MCF 10A (cell line): ENCODE measurements at places on chromosomes 2 and 18. TPM values are rescaled to one million over a fixed set of nuclear protein-coding genes. Genes with fewer than 3 reads are reported as not detected.

DNA sequence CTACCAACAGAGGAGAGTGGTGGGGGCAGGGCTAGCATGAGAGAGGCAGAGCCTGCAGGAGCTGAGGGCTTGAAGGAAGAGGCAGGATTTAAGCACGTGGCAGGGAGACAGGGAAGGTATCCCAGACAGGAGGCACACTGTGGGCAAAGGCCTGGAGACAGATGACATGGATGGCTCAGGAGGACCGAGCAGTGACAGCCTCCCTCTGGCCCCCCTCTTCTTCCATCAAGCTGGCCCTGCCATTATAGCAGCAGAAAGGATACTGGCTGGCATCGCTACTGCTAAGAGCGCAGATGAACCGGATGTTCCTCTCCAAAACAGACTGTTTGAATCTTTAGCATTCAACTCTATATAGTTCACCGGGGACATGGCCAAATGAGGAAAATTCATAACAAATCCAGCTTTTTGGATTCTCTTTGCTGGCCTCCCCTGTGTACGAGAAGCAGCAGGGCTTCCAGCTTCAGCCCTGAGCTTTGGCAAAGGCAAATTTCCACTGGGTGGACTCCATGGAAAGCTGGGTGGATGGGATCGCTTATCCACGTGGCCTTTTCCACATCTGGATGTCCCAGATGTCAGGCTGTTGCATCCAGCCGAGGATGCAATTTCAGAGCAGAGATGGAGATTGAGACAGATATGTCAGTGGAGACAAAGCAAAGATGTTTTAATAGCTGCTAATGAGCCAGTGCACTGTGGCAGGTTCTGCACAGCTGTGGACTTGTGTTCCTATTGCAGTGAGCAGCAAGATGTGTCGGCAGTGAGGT is 36.2 kb downstream of the CAPN13 start:
- DNase-seq: no peak

DNA sequence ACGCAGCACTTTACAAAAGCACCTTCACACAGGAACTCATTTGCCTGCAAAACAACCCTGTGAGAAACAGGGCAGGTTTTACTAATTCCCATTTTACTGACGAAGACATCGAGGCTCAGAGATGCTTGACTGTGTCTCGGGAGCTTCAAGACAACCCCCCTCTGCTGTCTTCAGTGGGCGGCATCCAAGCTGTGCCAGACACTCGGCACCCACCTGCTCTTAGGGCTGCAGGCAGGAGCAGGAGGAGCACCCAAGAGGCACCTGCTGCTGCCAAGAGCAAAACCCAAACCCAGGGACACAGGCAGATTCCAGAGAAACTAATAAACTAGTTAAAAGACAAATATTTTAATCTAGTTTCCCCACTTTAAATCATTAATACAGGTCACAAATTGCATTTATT is 67.9 kb downstream of the PPP4R1 start:
- no peak for DNase-seq

- DNase-seq: no peak
Observed at GRCh38 chr2:147373800-147374422, 470.9 kb upstream of the ACVR2A start.

DNA sequence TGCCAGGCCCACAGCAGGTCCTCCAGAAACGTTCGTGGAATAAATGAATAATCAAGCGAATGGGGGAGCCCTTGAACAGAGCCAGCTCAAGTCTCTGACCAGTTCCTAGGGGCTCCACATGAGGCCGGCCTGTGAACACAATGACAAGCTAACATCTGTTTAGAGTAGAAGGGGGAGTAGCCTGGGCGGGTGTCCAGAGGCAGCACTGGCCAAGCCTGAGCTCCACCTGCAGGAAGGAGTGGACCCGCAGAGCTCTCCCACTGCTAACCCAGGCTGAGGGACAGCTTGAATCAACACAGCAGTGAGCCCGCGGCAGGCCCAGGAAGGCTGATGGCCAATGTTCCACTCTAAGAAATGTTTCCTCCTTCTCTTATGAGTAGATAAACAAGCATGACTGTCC is 234.8 kb upstream of the RAB6C start:
- DNase-seq: no peak

DNA sequence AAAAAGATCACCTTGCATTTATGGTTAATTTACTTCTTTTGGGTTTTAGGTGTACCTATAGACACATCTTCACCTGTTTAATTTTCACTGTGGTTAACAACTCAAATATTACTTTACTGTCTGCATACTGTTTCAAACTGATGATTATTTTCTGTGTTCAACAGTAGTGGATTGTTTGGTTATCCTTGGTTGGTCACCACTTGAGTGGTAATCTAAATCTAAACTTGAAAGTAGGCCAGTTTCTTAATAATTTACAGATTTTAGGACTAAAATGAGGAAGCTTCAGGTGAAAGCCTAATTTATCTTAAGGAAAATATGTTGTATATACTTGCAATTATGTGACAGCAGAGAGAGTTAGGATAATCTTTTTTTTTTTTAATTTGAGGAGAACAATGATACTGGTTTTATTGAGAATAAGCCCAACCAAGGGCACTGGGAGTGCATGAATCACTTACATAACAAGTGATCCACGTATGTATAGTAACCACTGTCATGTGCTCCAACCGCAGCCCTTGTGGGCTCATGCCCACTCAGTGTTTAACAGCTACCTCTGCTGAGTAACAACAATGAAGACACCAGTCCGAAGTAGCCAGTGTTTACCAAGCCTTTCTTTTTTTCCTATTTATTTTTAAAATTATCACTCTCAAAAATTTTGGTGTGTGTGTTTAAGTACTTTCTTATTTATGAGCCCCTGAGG is 31.0 kb upstream of the WDSUB1 start:
- no peak for DNase-seq

GRCh38 chr2:84041506-84041905 is 417.6 kb downstream of the SUCLG1 start:
- DNase-seq: no peak

The PREB gene
- 55.1 and 68.5 TPM in 2 replicates for total RNA-seq

DNA sequence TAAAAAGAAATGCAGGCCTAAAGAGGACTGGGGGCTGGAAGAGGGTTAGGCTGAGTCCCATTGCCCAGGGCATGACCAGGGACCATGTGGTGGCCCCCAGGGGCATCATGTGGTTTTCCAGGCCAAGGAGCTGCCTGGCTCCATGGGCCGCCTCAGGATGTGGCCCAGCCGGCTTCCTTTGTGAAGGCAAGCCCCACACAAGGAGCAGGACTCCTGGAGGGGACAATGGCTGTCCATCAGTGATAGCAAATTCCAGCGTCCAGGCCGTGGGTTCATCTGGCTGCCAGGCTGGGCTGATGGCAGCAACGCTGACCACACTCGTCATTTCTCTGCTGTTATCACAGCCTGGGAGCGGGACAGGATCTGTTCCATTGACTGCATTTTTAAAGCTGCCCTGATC is 82.5 kb downstream of the GBX2 start:
- no peak for DNase-seq

DNA sequence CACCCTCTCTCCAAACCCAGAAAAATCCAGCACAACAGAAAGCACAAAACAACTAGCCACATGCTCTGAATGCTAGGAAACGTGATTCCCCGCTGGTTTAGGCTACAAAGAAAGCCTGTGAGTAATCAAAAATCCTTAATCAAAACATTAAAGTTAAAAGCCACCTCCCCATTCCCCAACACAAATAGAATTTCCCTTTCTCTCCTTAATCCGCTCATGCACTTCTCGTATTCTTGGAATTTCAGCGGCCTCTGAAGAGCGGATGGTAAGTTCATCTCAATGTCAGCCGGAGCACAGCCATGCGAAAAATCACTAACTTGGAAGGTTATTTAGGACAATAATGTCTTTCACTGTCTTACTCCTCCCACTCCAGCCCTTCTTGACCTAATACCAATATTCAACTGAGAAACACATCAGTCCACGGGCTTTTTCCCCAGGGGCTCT is 126.7 kb downstream of the OSBPL1A start:
- DNase-seq: peak; percentile 57

DNA sequence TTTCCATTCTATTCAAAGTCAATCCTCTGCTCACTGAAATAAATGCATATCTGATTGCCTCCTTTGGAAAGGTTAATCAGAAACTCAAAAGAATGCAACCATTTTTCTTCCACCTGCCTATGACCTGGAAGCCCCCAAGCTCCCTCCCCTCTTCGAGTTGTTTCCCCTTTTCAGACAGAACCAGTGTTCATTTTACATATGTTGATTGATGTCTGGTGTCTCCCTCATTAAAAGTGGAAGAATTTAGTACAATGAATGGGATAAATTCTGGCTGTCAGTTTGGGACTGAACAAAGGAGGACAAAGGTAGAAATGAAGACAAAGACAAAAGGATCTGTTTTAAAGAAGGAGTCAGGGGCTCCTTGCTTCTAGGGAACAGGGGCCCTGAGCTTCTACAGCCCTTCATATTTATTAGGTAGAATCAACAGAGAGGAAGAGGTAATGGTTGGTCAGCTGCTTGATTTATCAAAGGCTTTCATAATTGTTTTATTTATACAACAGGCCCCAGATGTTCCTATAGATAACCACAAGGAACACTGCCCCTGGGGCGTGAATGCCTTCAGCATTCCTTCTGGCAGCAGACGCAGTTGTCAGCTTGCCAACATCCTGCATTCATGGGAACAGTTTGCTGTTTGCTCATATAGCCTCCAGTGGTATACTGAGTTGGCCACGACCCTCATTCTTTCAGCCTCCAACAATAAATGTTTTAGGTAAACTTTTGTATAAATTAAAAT is 949.8 kb upstream of the LRATD1 start:
- peak; percentile 68 for DNase-seq

The CHRNA1 gene
- total RNA-seq: not detected in 2 replicates

The CNDP1 gene
- not detected in 2 replicates for total RNA-seq

- DNase-seq: no peak
Observed at GRCh38 chr18:4765401-4765800, 310.3 kb upstream of the DLGAP1 start.

The NEB gene
- total RNA-seq: 0.33 and 1.2 TPM in 2 replicates

- DNase-seq: peak; percentile 79
Observed at GRCh38 chr2:182300608-182301007, 126.2 kb downstream of the PDE1A start.

- no peak for DNase-seq
Observed at GRCh38 chr2:234788841-234789240, 163.0 kb upstream of the SH3BP4 start.

GRCh38 chr2:1701556-1702185 is 42.6 kb downstream of the PXDN start:
- DNase-seq: peak; percentile 69

DNA sequence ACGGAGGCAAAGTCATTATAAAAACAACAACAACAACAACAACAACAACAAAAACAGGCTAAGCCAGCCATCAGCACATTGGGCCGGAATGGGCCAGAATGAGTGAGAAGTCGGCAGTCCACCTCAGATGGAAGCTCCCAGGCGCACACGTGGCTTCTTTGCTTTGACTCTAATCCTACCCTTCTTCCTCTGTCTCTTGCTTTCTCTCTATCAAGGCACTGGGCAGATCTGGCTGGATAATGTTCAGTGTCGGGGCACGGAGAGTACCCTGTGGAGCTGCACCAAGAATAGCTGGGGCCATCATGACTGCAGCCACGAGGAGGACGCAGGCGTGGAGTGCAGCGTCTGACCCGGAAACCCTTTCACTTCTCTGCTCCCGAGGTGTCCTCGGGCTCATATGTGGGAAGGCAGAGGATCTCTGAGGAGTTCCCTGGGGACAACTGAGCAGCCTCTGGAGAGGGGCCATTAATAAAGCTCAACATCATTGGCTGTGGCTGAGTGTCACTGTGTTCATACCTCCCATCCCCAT is 52.2 kb downstream of the MARCO start:
- DNase-seq: no peak

DNA sequence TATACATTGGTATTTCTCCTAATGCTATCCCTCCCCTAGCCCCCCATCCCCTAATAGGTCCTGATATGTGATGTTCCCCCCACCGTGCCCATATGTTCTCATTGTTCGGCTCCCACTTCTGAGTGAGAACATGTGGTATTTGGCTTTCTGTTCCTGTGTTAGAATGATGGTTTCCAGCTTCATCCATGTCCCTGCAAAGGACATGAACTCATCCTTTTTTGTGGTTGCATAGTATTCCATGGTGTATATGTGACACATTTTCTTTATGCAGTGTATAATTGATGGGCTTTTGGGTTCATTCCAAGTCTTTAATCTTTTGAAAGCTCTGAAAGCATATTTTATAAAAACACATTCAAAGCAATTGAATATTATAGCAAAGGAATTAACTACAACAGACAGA is 1169.4 kb upstream of the ZEB2 start:
- DNase-seq: no peak

The ALPG gene
- total RNA-seq: not detected in 2 replicates

DNA sequence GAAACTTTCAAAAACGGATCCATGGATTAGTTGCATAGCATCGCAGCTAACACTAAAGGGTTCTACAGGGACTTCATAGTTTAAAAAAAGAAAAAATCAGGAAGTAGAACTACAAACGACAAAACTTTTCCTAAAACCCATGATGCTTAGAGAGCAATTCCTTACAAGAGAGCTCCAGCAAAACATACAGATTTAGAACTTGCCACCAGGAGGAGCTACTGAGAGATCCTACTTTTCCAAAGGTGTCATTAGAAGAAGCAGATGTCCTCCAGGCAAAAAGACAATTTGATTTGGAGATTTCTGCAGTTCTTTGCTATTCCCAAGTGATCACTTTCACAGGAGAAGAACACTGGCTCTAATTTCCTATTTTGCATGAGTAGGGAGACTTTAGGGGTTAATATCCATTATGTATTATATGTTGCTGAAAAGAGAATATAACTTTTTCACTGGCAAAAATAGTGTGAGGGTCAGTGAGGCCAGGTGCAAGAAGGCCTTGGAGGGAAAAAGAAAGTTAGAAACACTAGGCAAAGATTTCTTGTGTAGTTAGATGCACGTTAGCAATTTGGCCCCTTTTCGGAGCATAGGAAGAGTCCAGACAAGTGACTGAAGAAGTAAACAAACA is 436.2 kb downstream of the SUCLG1 start:
- DNase-seq: peak; percentile 79

The CCBE1 gene
- total RNA-seq: 23.8 and 28.9 TPM in 2 replicates

DNA sequence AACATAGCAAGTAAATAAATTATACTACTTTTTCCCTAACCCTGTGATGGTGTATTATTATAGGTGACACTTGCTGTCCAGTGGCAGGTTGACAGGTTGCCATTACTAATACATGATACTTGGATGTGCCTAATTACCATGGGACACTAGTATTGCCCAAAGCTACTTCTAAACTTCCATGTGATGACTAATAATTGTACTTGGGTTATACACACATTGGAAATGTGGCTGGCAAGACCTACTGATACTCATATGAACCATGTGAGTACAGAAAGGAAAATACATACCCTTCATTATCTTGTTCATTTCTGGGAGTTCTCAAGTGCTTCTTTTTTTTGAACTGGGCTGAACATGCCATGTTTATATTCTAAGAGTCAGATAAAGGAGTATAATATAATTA is 156.4 kb downstream of the IKZF2 start:
- peak; percentile 51 for DNase-seq

GRCh38 chr18:74623047-74623816 is 25.6 kb downstream of the ZNF407 start:
- peak; percentile 10 for DNase-seq
